ENCODE measurements at places on chromosomes 3 and 15. TPM values are rescaled to one million over a fixed set of nuclear protein-coding genes. Genes with fewer than 3 reads are reported as not detected.

- peak; percentile 34 for DNase-seq
These were observed 163.4 kb downstream of the ALDH1A2 start for GRCh38 chr15:57902155-57902554.

Gene CYP11A1
- total RNA-seq: not detected

DNA sequence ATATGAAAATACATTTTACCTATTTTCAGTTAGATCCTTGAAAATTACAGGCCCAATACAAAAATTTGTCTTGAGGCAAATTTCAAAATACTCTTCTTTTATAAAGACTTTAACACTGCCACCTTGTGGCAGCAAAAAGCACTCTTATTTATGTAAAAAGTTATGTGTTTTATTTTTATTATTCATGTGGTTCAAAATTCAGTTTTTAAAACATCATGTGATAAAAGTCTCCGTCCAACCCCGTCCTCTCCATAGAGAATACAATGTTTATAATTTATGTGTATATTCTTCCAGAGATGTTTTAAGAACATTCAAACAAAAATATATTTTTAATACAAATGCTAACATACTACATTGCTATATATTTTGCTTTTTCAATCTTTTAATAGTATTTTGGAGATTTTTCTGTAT lies 36.9 kb upstream of the TRIM59 start:
- DNase-seq: peak; percentile 47

Gene BTLA
- total RNA-seq: not detected

GRCh38 chr3:85783291-85783690 lies 824.5 kb downstream of the CADM2 start:
- DNase-seq: no peak

GRCh38 chr15:67232591-67232990 lies 21.9 kb downstream of the AAGAB start:
- DNase-seq: no peak

- DNase-seq: no peak
These were observed 77.9 kb upstream of the IGSF10 start for GRCh38 chr3:151538456-151539393.

Gene GADL1
- 0.13 TPM for total RNA-seq

DNA sequence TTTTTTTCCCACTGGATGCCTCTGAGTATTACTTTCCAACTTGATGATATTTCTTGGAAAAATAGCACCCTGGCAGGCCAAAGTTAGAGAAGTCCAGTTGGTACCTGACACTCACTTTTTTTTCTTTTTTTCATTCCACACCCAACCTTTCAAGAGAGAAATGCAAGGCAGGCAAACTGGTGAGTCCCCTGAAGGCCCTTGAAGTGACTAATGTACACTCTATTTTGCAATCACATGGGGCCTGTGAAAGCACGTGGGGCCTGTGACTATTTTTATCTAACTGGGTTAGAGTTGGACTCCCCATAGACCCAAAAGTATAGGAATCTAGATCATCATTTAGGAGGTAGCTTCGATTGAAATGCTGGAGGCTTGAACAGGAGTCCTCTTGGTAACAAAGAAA lies 316.7 kb downstream of the CHL1 start:
- no peak for DNase-seq

Measured in dermis microvascular lymphatic vessel endothelial cell (primary cell).